ENCODE measurements at places on chromosomes 5 and 9.

DNA sequence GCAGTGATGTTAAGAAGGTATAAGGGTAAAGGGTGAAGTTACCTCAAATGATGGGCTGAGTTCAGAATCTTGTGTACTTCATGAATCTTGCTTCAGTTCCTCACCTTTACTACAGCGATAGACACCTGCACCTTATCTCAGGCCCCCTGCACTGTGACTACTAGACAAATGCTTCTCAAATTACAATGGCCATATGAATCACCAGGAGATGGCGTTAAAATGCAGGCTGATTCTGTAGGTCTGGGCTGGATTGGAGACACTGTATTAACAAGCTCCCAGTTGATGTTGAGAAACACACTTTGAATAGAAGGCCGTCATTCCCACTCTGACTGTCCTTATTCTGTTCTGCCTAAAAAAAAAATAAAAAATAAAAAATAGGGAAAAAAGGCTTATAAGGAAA, 29.8 kb downstream of the TARS1 start:
- no peak for DNase-seq

DNA sequence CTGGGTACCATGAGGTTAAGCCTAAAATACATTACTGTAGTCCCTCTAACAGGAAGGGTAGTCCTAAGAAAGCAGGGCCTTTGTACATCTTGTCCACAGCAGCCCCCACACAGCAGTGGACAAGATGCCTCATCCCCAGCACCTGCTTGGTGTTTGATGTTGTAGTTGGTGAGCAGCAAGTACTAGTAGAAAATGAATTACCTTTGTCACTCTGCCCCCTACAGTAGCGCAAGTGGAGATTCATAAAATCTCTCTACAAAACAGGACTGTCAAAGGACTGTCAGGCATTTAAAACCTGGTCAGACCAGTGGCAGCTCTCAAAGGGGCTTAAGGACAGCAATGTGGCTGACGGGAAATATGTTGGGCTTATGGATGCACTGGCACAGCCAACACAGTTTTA, 122.5 kb downstream of the TMEM174 start:
- no peak for DNase-seq

DNA sequence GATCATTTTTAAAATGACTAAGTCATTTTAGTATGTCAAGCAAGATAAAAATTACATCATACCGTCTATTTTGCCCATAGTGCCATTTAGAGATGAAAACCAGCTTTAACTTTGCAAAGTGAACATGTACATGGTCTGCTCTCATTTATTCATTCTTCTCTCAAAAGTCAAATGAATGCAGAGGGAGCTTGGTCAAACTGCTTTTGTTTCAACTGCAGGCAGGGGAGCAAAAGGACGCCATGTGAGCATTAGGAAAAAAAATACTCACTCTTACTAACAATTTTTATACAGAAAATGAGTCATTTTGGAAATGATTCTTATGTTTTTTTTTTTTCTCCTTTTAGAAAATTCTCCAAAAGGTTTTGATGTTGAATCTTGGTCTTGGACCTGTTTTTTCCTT, 15.7 kb downstream of the SCGB3A1 start:
- no peak for DNase-seq

DNA sequence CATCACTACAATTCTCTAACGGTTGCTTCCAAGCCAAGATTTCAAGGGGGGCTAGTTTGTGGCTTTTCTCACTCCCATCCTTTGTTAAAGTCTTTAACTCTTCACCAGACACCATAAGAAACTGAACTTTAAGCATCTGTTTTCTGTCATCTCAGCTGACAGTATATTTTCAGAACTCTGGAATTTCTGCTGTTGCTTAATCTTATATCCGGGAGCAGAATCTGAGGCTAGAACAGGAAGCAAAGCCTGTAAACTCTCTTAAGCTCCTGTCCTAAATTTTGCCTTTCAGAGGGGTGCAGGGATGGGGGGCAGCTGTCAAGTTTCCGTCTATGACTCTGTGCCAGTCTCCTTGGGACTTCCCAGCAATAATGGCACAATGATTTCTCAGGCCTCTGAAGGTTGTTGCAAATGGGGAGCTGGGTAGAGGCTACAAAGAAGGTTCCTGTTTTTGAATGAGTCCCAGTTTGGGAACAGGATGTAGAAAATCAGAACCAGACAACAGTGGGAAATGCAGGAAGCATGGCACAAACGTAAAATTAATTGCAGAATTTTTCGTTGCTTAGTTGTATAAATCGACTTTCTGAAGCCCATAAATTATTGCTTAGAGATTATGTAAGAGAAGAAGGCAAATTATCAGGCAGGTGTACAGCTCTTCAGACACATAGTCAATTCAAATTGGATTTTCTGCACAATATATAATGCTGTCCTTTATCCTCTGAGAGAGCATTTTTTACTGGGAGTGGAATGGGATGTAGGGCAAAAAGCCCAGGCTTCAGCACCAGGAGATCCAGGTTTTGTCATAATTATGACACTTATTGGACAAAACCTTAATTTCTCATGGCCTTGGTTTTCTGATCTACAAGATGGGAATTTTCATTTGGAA, 430.9 kb downstream of the DMAC1 start:
- no peak for DNase-seq

- DNase-seq = no peak
These were observed 78.9 kb upstream of the ADRB2 start for GRCh38 chr5:148747536-148747906.

GRCh38 chr9:130535818-130536521, 43.4 kb upstream of the FUBP3 start:
- no peak for DNase-seq

DNA sequence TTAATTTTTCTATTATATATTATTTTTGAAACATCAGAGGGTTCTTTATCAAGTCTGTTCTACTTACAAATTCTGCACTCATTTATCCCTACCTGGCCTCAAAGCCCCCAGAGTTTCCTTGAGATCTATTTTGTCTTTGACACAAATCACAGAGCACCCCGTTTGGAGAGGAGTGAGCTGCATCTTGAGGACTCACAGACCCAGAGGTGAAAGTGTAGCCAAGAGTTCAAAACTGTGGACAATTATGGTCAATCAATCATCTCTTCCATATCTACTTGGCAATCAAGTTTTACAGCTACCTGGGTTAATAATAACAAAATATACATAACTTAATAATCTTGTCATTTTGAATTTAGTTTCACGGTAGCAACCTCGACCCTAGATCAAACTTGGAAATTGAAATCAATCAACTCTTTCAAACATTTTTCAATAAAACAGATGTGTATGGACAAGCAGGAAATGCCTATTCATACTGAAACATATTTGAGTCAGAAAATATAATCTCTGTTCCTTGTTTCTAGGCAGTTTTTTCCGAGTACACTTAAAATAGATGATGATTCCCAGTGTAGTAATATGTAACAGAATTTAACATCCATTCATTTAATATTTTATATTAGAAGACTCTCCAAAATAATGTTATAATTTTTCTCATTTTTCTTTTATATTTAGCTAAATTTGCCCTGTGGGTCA, 13.7 kb upstream of the SYK start:
- DNase-seq = no peak

- DNase-seq = peak; percentile 52
These were observed 14.0 kb upstream of the JAK2 start for GRCh38 chr9:4970970-4971641.

- no peak for DNase-seq
These were observed 630.6 kb upstream of the SEMA6A start for GRCh38 chr5:117204926-117205869.

DNA sequence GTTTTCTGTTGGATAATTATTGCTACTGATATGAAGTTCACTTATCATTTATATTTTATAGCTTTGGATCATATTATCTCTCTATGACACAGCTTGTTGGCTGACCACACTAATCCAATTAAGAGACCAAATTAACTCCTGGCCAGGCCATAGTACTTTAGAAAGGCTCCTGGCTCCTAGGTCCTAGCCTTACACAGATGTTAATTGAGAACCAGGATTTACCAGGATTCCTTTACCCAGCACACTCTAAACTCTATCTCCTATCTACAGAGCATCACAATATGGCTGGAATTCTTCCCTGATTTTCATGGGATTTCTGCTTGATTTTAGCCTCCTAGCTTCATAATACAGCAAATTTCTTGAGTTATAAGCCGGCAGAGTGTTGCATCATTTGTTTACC, 80.3 kb downstream of the SLCO6A1 start:
- DNase-seq = no peak

DNA sequence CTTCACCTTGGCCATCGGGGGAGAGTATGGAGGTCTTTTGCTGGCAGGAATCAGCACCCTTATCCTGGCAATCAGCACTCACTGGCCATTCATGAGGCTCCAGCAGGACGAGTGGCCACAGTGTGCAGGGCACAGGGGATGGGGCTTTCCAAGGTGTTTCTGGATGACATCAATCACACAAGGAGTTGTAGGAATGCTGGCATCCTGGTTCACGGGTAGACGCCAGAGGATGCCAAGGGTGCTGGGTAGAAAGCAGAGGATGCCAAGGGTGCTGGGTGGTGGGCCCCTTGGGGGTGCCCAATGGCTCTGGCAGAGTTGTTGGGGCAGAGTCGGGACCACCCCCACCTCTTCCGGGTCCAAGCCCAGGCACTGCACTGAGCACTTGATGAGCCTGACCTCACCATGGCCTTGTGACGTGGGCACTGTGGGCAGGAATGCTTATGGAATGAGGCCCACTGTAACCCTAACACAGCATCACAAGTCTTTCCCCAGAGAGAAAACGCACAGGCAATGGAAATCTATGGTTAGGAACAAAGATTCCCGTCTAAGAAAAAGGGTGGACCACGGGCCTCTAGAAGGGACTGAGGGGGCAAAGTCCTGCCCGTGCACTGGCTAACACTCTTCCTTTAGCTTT, 29.1 kb downstream of the CEL start:
- DNase-seq = no peak
